ENCODE measurements at places on chromosomes 16 and 17.

- H3K27me3 ChIP-seq: no peaks in the 10 kb centered on the region
- peaks cover 37% of the 10 kb centered on the region for H3K4me1 ChIP-seq
- DNase-seq: no peak
- no peak overlapping the region for H3K27ac ChIP-seq
- no peaks in the 10 kb centered on the region for H3K36me3 ChIP-seq
Observed at GRCh38 chr17:44348234-44348987, 3.3 kb downstream of the GRN start.

- peak; percentile 32 for DNase-seq
- H3K27me3 ChIP-seq: peaks cover 15% of the 10 kb centered on the region
- H3K4me1 ChIP-seq: peaks cover 58% of the 10 kb centered on the region
- H3K36me3 ChIP-seq: no peaks in the 10 kb centered on the region
- peak overlapping the region; percentile 94 for H3K27ac ChIP-seq
Observed at GRCh38 chr17:49358641-49359247, 3.3 kb downstream of the ZNF652 start.

DNA sequence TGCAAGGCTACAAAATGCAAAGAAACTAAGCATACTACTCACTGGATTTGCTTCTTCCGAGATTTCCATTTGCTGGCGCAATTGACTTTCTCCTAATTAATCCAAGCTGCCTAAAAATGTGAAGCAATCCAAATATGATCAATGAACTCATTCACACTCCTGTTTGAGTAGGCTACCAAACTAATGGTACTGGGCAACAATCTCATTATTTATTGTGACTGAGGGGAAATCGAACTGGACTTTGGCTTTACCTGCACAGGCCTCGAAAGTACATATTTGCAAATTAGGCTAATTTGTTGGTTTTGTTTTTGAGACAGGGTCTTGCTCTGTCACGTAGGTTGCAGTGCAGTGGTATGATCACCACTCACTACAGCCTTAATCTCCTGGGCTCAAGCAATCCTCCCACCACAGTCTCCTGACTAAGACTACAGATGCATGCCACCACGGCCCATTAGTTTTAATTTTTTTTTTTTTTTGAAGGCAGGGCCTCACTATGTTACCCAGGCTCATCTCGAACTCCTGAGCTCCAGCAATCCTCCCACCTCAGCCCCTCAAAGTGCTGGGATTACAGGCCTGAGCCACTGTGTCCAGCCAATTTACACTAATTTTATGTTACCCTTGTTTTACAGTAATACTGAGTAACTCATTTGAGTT is 2.6 kb downstream of the ERI2 start:
- no peak for DNase-seq
- H3K4me3 ChIP-seq: no peak overlapping the region
- H3K27ac ChIP-seq: no peak overlapping the region
- H3K4me1 ChIP-seq: peaks cover 33% of the 10 kb centered on the region
- no peaks in the 10 kb centered on the region for H3K27me3 ChIP-seq
- peaks cover 4% of the 10 kb centered on the region for H3K36me3 ChIP-seq

DNA sequence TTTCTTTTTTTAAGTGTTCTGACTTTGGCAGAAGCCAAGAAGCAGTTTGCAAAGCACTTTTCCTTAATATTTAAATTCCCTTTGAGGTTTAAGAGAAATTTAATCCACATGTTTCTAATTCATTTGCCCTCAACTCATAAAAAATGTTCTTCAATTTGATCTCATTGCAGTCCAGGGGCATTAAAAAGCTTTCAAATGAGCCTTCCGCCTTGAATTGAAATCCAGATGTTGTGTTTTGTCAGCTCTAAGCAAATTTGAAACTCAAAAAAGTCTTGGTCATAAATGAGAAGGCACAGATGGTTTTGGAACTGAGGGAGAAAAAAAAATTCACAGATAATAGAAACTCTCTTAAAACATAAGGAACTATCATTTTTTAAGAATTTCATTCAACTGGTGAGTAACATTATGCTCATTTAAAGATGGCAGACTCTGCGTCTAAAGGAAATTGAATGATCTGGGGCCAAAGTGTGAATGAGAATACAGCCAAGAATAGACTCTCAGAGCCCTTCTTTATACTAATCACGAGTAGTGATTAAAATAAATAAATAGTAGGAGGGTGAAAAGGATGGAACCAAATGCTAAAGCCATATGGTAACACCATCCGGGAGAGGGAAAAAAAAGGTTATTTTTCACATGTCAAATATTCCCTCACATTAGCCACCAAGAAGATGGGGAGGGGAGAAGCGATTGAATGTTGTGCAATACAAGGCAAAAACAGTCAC is 1304.7 kb downstream of the CDH8 start:
- H3K27me3 ChIP-seq: no peaks in the 10 kb centered on the region
- H3K4me1 ChIP-seq: no peaks in the 10 kb centered on the region
- no peak overlapping the region for H3K27ac ChIP-seq
- no peak for DNase-seq
- H3K4me3 ChIP-seq: no peak overlapping the region

DNA sequence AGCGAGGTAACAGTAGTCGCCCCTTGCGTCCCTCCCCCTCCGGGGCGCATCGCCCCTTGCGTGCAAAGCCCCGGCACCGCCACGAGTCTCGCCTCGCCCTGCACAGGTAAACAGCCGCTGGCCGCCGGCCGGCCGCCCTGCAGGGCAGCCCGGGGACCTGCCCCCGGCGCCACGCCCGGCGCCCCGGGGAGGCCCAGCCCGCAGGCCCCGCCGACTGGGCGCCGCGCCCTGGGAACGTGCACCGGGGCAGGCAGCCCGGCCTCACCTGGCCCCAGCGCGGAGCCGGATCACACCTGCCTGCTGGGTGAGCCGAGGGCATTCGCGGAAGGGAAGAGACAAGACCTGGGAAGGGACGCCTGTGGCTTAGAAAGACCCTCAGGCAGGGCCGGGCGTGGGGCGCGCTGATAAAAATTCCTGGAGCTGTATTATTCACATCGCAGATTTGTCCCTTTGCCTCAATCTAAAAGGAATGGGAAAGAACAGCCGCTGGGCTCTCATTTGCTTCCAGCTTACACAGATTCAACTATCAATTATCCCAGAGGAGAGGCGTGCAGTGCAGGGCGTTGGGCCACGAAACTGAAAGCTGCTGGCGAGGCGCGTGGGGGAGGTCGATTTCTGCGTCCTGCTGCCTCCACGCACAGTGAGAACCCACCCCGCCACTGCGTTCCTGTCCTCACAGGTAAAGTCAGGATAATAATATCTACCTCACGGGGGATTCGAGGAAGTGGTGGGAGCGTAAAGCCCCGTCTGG is 451.9 kb downstream of the SLC39A11 start:
- H3K27me3 ChIP-seq: peaks cover 5% of the 10 kb centered on the region
- H3K36me3 ChIP-seq: peaks cover 3% of the 10 kb centered on the region
- no peak overlapping the region for H3K4me3 ChIP-seq
- no peak overlapping the region for H3K27ac ChIP-seq
- no peaks in the 10 kb centered on the region for H3K4me1 ChIP-seq
- no peak for DNase-seq

DNA sequence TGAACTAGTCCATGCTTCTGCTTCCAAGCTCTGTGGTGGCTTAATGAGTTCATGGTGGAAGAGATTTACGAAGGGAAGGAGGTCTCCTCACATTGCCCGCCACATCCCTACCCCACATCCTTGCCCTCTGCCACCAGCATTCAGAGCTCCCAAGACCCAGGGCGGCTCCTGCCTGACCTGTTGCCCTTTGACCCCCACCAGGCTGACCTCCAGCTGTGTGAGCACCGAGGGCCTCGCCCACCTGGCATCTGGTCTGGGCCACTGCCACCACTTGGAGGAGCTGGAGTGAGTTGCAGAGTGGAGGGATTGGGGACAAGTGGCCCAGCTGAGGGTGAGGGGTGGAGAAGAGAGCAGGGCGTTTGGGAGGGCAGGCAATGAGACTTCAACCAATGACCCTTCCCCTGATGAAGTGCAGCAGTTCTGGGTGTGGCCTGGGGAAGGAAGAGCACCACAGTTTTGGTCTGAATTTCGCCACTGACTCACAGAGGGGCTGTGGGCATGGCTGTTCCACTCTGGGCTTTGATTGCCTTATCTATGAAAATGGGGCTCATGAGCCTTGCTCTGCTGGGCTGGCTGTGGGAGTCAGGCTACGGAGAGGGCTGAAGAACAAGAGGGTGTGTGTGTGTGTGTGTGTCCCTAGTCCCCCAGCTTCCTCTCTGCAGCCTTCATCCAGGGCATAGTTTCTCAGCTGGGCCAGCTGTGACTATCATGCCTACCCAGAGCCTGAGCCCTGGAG is 22.6 kb upstream of the CPNE2 start:
- H3K27me3 ChIP-seq: peaks cover 25% of the 10 kb centered on the region
- H3K36me3 ChIP-seq: peaks cover 37% of the 10 kb centered on the region
- no peak for DNase-seq
- no peak overlapping the region for H3K4me3 ChIP-seq
- H3K4me1 ChIP-seq: peaks cover 37% of the 10 kb centered on the region

Measured in immature natural killer cell (primary cell).